ENCODE measurements at places on chromosomes 12 and 14.

DNA sequence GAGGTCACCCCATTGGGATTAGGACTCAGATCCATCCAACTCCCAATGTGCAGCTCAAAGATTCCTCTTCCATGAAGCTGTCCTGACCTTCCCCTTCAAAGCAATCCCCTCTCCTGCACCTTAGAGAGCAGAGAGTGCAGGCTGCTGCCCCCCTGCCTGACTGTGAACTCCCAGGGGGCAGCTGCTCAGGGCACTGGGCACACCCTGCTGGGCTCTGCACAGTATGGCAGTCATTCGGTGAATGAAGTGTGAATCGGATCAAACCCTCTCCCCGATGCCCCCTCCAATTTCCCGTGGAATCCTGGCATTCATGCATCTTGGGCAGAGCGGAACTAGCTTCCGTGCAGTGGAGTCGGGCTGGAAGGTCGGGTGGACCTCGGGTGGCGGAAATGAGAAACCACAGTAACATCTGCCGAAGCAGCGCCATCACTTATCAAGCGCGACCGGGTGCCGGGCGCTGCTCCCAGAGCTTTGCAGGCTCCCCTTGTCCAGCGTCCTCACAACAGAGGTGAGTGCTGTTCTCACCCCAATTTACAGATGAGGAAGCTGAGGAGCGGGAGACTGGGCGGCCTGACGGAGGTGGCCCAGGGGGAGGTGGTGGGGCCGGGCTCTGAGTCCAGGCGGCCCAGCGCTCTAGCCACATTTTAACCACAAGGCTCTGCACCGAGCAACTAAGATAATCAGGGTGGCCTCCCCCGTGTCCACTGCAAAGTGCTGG lies 14.7 kb downstream of the GALNT9 start:
- DNase-seq = no peak

- no peak for DNase-seq
Measured at GRCh38 chr12:55636853-55637252, at the start of gene OR10P1. OR10P1 (plus strand) TSS chr12:55636892; CDS start chr12:55636892, 0 bp downstream.

GRCh38 chr14:65128096-65128495 lies 25.8 kb upstream of the MAX start:
- DNase-seq = no peak

GRCh38 chr12:49288412-49288853 lies 6.5 kb upstream of the PRPH start:
- peak; percentile 35 for DNase-seq

DNA sequence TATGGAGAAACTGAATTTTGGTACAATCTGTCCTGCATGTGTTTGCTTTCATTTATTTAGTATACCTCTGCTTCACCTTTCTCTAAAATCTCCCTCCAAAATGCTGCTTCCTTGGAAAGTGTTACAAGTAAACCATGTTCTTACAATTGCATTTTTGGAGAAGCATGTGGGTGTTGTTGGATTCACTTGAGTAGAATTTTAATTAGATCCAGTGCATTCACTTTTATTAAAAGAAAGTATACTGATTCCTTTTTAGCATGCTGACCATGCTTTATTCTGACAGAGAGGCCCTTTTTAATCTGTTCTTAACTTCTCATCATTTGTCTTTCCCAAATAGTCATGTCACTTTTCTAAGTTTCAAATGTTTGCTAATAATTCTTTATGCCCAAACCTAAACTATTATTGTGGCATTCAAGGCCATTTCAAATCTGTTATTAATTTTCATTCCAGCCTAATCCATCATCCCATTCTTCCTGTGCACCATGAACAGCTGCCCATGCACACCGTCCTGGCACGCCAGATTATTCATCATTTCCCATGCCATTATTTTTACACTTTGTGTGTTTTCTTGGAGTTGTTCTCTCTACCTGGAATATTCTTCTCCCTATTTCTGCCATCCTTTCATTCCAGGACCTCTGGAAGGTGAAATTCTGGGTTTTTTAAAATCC lies 90.7 kb downstream of the METTL25 start:
- no peak for DNase-seq

DNA sequence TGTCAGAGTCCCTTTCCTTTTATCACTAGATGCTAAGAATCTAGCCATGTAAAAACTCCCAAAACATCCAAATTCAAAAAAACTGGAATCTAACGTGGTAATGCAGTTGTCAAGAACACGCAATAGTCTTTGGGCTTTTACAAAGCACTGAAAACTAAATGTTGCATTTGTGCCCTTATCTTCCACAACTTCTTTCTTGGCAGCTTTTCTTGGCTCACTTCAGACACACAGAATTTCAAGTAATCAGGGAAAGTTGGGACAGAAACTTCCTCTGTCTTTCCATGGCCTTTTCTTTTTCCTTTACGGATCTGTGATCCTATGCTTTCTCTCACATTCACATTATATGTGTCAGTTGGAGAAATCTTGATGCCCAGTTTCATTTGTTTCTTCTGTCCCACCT lies 136.0 kb downstream of the CRADD start:
- DNase-seq = no peak

DNA sequence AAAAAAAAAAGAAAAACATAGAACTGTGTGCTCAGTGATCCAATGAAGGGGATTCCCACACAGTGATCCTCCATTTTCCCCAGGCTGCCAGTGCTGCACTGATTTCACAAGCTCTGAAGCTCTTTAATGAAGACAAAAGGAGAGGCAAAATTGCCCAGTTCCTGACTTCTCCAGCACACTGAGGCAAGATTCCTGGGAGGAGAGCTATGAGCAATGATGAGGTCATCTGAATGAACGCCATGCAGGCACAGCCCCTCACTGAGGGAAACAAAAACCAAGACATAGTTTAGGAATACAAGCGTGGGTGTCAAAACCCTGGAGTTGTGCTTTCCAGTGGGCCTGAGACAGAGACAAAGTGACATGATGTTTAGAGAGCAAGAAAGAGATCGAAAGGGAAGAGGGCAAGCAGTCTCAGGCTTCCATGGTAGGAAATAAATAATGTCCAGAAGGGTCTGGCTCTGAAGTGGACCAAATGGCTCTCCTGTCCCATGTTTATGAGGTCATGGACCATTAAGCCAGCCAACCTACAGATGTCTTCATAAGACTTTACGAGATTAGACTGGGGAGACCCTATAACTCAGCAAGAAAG lies 40.9 kb upstream of the SMUG1 start:
- no peak for DNase-seq

GRCh38 chr12:132121283-132121682 lies 22.8 kb downstream of the DDX51 start:
- no peak for DNase-seq

- DNase-seq = no peak
Measured at GRCh38 chr14:98926801-98927200, 345.2 kb downstream of the BCL11B start.
